ENCODE measurements at places on chromosomes 12 and 14.

- DNase-seq: no peak
Observed at GRCh38 chr12:11749943-11750690, 100.6 kb downstream of the ETV6 start.

- no peak for DNase-seq
Observed at GRCh38 chr12:2689879-2690278, 104.9 kb upstream of the FKBP4 start.

DNA sequence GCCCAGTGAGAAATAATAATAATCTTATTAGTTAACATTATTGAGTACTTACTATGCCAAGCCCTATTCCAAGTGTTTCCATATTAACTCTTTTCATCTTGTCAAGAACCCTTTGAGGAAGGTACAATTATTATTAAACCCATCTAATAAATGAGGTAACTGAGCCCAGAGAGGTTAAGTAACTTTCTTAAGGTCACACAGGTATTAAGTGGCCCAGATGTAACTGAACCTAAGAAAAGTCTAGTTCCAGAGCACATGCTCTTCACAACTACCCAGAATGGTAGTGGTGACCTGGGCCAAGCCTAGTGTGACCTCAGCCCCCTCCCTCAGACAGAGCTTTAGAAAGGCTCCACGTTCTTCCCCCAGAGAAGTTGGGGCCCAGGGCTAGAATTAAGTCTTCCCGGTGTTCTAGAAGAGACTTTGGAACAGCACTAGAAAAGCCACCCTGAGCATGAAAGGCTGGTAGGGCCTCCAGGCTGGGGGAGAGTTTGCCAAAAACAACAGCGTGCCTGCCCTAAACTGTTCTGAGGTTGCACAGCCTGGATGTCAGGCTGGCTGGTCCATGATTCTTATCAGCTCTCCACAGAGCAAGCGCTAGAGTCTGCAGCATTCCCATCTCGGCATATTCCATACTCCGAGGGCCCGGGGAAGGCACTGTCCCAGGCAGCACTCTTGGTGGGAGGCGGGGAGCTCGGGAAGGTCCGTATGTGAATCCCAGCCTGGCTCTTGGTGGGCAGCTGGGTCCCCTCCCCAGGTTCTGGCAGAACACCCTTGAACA, 41.3 kb upstream of the CTDSP2 start:
- DNase-seq: no peak

- no peak for DNase-seq
Observed at GRCh38 chr12:32080435-32080834, 26.2 kb upstream of the BICD1 start.

Data from activated CD8-positive, alpha-beta memory T cell treated with anti-CD3 and anti-CD28 coated beads for 1 hour (primary cell).